ENCODE measurements at places on chromosomes 12 and 14.

DNA sequence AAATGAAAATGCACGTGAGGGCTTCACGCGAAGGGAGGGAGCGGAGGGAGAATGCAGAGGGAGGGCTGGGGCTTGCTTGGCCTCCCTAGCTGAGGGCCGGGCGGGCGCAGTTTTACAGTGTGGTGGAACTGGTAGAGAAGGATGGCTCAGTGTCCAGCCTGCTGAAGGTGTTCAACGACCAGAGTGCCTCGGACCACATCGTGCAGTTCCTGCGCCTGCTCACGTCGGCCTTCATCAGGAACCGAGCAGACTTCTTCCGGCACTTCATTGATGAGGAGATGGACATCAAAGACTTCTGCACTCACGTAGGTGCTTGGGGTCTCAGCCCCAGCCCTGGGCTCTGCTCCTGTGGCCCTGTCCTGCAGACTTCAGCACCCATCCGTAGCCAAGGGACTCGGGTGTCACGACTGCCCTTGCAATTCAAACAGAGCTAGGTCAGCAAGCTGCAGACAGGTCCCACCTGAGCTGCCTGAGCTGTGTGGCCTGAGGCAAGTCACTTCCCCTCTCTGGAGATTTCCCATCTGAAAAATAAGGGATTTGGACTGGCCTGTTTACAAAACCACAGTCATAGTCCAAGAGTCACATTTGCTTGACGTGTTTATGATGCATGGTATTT lies 18.4 kb downstream of the OTUB2 start:
- DNase-seq: no peak

- no peak for DNase-seq
These were observed 171.2 kb downstream of the FOXN3 start for GRCh38 chr14:89245802-89246201.

DNA sequence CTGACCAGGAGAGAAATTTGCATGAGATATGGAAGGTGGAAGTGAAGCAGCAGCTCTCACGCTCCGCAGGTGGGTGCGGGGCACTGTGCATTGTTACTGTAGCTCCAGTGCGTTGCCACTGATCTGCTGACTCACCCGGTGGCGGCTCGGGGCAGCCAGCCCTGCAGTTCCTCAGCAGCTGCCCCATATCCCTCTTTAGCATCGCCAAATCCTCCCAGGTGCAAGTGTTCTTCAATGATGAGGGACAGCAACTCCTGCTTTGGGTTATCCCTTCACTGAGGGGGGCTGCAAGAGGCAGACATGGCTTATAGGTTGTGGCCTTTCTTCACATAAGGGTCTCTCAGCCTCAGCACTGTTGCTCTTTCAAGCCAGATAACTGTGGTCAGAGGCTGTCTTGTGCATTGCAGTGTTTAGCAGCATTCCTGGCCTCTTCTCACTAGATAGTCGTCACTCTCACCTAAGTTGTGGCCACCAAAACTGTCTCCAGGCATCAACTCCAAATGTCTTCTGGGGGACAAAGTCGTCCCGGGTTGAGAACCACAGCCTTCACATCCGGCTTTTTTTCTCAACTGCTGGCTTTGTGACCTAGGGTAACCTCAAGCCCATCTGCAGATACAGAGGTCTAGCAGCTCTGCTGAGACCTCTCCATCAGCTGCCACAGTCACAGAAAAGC lies 180.8 kb downstream of the EFCAB11 start:
- DNase-seq: peak; percentile 37

DNA sequence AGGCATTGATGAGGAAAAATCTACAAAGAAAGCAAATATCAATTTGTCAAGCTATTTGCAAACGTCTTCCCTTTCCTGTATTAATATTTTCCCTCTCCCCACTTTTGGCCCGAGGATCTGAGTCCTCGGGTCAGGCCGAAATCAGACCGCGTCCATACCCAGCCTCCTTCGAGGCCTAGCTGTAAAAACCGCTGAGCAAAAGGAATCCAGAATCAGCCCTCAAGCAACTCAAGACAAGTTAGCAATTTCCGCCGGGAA lies 353 bp upstream of the MAPK1IP1L start:
- DNase-seq: no peak

DNA sequence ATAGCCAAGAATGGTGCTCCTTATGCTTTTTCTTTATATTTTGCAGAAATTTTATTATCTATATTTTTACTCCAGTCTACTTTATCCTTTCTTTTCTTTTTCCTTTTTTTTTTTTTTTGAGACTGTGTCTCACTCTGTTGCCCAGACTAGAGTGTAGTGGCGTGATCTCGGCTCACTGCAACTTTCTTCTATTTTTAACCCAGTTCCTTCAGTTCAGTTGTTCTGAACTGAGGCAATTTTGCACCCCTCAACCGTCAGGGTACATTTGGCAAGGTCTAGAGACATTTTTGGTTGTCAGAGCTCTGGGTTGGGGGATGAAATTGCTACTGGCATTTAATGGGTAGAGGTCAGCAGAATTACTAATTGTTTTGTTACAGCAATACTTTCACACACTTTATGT lies 75.7 kb downstream of the DIP2B start:
- DNase-seq: no peak

- DNase-seq: no peak
These were observed 354.4 kb upstream of the FLRT2 start for GRCh38 chr14:85175556-85175955.

All from GM12891 (cell line).